T-helper 9 cell (primary cell): ENCODE measurements at places on chromosomes 1 and 21.

GRCh38 chr1:90977522-90977921 is 44.3 kb downstream of the ZNF644 start:
- DNase-seq = no peak

GRCh38 chr1:234114648-234115307 is 210.3 kb downstream of the SLC35F3 start:
- no peak for DNase-seq

GRCh38 chr1:213438339-213438738 is 387.3 kb downstream of the RPS6KC1 start:
- no peak for DNase-seq

DNA sequence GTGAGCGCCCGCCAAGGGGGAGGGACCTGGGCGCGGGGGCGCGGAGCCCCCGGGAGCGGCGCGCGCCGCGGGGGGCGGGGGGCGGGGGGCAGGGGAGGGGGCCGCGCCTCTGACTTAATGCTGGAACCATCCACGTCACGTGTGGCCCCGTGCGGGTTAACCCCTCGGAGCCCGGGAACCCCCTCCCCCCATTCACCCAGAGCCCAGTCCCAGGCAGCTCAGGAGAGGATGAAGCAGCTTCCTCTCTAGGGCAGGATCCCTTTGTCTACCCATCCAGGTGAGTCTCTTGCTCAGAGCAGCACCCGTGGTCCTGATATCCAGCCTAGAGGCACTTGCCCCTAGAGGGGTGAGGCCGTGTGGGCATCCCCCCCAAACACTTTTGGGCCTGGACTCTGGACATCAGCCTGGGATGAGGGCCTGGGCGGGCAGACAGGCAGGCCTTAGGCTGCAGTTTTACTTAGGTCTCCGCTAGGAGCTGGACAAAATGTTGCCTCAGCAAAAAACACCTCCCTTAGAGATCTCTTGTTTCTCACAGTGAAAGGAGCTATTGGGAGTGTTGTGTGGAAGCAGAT is at the start of gene ALX3:
Gene ALX3 (minus strand): TSS at position 2 of the 572 bp plus-strand sequence. CDS start 60 bp downstream, outside the sequence.
- no peak for DNase-seq

- DNase-seq = no peak
Observed at GRCh38 chr1:182718311-182718710, 33.9 kb upstream of the RGS8 start.

DNA sequence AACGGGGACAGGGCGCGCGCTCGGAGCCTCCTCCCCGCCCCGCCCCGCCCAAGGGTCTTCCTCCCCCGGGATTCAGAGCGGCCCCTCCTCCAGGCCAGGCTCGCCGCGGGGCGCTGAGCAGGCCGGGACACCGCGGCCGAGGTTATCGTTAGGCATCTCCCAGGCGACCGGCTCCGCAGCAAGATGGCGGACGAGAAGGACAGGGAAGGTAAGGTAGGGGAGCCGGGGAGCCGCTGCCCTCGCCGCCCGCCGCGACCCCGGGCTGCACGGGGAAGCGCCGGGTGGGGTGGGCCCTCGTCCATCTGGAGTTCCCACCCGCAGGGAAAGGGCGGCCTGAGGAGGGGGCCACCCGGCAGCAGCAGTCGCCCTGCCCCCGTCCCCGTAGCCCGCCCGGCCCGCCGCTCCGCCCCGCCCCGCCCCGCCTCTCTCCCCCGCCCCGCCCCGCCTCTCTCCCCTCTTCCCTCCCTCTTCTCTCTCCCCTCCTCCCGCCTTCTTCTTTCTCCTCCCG is 105.9 kb upstream of the HNRNPU start:
- no peak for DNase-seq

DNA sequence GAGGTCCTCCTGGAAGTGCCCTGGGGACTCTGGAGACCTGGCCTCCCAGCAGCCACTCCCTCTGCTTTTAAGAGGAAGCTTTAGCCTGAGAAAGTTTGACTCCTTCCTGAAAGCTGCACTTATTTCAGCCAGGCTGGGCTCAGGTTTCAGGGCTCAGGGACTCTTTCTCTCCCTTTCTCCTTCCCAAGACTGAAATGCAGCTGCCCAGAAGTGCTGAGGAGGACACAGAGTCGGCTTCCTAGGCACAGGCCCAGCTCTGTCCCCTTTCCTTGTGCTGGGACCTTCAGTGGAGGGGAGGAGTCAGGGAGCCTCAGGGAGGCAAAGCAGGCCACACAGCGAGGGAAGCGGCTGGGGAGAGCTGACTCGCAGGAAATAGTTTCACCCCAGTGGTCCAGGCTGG is 137.3 kb downstream of the NAV1 start:
- DNase-seq = no peak

GRCh38 chr1:32345289-32345827 is 9.3 kb upstream of the MARCKSL1 start:
- no peak for DNase-seq

GRCh38 chr1:238951809-238952208 is 434.6 kb upstream of the CHRM3 start:
- DNase-seq = no peak

DNA sequence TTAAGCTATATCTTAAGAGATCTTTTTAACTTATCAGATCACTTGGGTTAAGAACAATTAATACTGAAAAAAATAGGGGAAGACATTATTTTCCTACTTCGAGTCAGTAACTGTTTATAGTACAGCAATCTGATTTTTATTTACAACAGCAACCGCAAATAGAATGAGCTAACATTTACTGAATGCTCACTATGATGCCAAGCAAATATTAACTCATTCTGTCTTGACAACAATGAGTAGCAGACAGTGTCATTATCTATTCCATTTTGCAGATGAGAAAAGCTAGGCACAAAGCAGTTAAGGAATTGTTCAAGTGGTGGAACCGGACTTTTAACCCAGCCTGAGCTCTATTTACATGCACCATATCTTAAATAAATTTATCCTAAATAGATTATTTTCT is 273.7 kb downstream of the NTNG1 start:
- no peak for DNase-seq

GRCh38 chr1:47680815-47681475 is 243.1 kb downstream of the FOXD2 start:
- DNase-seq = no peak

GRCh38 chr1:241821363-241821762 is 26.6 kb upstream of the EXO1 start:
- no peak for DNase-seq

DNA sequence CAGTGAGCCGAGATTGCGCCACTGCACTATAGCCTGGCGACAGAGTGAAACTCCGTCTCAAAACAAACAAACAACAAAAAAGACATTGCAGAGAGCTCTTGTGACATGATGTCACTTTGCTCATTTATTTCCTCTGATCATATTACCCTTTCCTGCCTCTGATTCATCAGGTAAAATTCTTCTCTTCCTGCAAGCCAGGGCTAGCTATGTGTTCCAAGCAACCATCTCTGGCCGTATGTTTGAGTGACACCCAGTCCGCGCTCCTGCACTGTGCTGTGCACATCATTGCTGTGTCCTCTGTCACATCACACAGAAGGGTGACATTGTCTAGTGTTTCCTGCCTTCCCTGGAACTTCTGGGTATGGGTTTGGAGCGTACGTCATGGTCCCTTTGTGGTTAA is 251.3 kb downstream of the PCP4 start:
- DNase-seq = no peak

DNA sequence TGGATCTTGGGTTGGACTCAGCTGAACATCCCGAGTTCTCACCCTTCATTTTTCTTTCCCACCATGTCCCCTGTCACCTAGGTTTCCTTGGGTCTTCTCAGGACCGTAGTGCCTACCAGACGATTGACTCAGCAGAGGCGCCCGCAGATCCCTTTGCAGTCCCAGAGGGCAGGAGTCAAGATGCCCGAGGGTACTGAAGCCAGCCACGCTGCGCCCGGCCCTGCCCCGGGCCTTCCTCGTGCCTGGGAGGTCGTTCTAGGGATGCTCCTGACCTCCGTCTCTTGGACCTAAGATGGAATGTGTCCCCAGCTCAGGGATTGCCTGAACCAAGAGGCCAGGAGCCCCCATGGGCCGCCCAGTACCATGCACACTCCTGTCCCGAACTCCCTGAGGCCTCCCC is 12.0 kb upstream of the C1orf167 start:
- no peak for DNase-seq

- no peak for DNase-seq
Observed at GRCh38 chr21:25925936-25926335, 191.2 kb downstream of the GABPA start.

DNA sequence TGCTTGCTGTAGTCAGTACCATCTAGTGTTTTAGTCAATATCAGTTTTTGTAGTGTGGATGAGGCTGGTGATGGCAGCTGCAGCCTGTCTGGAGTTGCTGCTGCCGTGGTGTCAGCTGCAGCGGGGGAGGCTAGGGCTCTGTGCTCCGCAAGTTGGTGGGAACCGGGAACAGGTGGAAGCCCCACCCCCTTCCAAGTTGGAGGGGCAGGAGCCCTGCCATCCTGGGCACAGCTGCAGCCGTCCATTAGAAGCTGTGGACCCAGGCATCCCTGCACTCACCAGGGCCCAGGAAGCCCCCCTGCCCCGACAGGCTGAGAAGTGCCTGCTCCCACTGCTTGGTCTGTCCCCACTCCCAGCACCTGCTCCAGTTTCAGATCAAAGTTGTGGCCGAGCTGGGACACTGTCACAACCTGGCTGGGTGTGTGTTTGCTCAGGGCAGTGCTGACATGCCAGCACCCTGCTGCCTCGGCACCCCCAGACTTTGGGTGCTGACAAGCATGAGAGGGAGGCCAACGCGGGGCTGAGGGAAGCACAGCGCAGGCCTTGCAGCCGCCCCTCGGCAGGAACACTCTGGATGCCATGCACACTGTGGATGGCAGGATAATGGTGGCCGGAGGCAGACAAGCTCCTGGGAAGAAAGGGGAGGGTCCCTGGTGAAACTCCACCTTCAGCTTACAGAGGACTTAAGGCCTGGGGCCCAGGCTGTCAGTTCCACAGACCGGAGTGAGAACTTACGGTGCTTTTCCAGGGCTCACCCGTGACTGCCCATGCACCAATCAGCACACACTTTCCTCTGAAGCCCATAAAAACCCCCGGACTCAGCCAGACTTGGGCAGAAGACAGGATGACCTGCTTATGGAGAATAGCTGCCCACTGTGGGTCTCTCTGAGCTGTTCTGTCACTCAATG is 86.9 kb downstream of the ADARB1 start:
- DNase-seq = no peak

GRCh38 chr1:247114351-247115140 is 10.4 kb upstream of the ZNF669 start:
- DNase-seq = no peak

GRCh38 chr1:51329443-51330325 is 678 bp downstream of the TTC39A start:
- DNase-seq = no peak

DNA sequence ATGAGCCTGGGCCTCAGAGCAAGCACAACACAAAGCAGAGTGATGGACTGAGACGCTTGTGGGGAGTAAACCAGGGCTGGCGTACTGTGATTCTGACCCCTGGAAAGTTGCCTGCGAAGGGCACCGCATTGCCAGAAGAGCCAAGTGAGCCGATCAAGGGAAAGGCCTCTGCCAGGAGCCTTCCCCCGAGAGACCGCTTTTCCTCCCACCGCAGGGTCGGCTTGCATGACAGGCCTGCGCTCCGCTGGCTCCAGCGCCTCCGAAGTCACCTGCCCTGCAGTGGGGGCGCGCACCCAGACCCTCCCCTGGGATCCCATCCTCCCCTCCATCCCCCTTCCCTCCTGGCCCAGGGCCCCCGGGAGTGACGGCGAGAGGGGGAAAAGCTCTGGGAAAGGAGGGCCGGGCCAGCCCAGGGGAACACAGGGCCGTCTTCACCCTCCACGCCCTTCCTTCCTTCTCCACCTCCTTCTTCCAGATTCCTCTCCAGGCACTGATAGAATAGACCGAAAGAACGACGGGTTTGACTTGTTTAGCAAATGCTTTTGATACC is 165.0 kb downstream of the TRIM33 start:
- no peak for DNase-seq
